ENCODE measurements at places on chromosomes 16 and 17.

DNA sequence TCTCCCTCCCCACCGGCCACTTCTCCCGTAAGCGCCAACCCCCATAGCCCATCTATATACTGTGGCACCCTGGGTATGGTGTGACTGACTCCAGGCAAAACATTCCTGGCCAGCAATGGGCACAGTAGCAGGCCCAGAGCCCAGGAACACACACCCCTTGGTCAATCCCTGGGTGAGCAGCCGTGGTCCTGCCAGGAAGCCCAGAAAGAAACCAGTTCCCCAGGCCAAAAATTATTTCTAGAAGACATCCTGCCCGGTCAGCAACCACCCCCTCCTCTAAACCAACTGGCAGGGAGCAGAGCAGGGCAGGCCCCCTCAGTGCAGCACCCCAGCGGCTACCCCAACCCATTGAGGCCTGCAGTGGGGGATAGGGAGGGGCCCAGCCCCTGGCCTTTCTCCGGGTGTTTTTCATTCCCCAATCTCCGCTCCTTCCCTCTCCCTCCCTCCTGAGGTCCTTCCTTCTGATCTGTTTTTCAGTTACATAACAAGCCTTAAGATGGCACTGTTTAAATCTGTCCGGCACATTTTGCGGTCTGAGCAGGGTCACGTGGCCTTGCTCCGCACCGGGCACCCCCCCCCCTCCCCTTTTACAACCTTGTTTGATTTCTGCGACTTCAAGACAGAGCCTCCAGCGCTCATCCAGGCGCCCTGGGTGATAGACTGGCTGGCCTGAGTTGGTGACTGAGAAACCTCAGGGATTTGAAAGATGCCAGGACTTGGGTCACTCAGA, 2.0 kb downstream of the NPTX1 start:
- DNase-seq: peak; percentile 69

DNA sequence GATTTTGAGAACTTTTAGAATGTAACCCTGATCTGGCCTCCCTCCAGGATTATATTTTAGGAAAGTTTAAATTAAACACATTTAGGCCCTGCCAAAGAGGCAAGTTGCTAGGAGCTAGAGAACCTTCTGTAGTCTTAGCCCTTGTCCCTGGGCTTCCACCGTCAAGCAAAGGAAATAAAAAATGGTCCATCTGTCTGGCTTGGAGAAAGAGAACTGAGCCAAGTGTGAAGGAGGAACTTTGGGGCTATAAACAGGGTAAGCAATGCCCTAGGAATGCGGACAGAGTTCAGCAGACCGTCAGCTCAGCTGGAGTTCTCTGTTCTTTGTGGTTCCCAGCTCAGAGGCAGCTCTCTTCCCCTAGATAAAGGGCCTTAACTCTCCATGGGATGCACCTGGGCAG, 29.6 kb downstream of the RCVRN start:
- DNase-seq: no peak

DNA sequence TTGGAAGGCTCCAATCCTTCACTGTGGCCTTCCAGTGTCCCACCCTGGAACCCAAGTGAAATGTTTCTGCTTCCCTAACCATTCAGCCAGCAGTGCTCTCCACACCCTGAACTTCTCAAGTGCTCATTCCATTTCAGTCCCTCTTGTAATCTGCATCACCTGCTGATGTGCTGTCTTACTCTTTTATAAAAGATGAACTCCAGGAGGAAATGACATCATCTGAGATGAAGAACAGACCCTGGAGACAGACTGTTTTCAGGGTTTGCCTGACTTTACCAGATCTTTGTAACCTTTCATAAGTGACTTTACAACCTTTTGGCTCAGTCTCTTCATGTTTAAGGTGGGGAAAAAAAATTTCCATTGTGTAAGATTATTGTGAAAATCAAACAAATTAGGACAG, 61.3 kb downstream of the CNTNAP4 start:
- no peak for DNase-seq

DNA sequence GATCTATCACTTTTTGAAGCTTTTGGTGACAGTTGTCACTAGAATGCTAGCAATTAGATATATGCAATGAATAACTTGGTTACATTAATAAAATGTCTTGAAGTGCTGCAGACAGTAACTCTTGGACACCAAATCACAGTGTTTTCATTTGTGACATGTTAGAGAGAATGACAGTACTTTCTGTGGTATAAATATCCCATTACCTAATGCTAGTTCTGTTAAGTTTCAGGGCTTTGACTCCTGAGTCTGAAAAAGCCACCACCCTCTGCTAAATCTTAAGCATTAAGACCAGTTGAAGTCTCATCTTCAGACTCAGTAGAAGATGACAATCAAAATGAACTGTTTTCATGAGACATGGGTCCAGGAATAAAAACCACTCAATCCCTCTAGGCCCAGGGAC, 10.6 kb upstream of the CPHXL2 start:
- DNase-seq: no peak

DNA sequence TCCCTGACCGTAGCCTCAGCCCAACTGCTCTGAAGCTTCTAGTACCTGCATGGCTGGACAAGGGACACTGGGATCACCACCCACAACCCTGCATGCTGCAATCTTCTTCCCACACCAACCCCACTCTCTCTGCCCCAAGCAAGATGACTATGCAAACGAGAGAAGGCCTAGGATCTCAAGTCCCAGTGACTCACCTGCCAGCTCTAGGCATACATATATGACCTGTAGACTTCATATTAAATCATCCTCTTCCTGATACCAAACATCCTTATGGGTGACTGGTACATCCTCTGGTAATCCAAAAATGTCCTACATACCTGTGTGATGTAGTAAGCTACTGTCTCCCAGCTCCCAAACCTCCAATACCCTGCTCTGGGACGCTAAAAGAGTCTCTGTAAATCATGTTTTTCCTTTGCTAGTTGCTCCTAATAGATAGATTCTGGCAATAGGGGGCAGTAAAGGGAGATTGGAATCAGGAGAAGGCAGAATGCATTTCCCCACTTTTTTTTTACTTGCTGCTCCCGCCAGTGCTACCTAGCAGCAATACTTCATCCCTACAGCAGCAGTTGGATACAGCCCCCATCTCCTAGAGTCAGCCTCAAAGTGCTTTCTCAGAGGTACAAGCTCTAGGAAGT, 43.4 kb upstream of the SOX9 start:
- no peak for DNase-seq

DNA sequence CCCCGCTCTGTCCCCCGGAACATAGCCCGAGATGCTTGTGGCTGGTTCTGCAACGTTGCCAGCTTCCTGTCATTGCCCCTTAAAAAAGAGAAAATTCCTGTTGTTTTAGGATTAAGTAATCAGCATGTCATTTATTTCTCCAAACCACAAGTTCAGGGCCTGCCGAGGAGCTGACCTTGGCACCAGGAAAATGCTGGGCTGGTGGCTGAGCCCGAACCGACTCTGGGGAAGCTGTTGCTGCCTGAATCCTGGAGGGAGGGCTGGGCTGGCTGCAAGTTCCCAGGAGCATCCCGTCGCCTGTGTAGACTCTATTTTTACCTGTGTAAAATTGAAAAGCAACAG, 130.9 kb upstream of the FOXF1 start:
- DNase-seq: no peak

GRCh38 chr17:82949361-82949760, 109.5 kb upstream of the ZNF750 start:
- no peak for DNase-seq

GRCh38 chr16:13070268-13070667, 168.9 kb downstream of the SHISA9 start:
- no peak for DNase-seq

DNA sequence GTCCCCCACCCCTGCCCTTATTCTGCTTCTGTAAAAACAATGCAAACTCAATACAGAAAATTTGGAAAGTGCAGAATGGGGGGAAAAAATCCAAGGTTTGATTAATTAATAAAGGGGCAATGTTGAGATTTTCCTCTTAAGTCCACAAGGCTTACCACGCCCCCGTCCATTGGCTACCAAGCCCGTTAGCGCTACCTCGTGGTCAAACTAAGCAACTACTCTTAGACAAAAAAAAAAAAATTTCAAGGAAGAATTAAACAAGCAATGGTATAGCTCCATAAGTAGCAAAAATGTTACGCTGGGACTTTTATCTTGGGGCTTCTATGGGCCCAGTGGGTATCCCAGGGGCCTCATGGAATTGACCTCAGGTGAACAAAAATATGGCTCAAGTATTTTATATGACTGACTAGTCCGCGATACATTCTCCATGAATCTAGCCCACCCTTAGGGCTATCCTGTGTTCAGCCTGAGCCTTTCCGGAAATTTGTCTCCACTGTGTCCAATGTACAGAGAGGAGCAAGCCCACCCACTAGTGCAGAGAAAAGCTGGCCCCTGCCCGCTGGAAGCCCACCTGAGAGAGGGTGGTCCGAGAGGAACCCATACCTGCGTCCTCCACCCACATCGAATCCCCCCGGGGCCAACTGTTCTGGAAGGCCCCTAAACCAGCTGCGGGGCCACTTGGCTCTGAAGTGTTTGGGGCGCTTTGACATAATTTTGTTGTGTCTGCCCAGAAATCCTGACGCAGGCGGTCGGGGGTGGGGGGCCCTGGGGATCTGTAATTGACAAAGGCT, 19.1 kb upstream of the TEX2 start:
- no peak for DNase-seq

DNA sequence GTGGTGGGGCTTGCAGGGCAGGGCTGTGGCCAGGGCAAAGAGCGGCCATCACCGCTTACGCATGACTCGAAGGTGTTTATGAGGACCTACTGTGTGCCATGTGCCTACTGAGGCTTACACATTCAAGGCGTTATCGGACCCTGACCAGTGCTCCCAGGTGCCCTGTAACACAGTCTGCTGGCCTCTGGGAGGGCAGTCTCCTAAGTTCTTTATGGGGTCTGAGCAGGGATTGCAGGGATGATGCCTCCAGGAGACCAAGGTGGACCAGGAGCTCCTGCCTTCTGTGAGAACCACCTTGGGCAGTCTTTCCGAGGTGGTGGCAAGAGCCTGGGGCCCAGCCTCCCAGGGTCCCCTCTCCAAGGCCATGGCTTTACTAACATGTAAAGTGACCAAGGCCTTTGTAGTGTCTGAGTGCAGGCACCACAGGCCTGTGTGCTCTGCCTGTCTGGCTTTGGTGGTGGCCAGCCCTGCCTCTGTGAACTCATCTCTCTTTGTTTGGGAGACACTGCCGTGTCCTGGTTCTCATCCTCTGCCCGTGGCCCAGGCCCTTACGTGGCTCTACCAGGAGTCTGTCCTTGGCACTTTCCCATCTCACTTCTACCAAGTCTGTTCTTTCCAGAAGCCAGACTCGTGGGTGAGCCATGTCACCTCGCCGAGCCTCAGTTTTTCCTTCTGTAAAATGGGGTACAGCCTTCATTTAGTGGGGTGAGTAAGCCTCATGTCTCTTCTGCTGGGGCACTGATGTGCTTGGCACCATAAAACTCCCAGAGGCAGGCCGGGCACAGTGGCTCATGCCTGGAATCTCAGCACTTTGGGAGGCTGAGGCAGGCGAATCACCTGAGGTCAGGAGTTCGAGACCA, 3.4 kb upstream of the SYNGR2 start:
- DNase-seq: no peak
